ENCODE measurements at places on chromosomes 7 and 10. TPM values are rescaled to one million over a fixed set of nuclear protein-coding genes. Genes with fewer than 3 reads are reported as not detected.

DNA sequence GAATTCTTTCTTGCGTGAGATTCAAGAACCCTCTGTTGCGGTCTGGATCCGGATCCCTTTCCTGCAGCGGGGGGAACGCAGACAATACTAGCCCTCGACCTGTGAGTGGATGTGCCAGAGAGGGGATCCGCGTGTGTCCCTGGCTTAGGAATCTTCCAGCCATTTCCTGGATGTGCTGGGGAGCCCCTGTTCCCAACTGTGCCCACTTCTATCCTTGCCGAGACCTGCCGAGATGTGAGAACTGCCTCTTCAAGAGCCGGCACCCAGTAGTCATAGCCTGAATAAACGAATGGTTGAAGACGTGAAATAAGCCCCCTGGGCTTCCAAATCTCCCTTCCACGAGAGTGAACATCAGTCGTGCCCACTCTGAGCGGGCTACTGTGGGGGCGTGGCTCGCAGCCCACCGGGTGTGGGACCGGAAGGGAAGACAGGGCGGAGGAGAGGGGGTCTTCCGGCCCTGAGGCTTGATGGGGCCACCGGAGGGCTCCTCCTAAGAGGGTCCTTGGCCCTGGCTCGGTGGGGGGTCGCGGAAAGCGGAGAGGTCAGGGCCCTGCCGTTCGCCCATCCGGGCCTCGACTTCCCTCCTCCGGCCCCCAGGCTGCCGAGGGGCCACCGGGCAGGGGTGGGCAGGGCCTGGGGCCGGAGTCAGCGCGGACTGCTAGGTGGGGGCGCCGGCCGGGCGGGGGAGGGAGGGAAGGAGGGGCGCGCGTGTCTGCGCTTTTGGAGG lies 1.3 kb upstream of the CCDC136 start:
- DNase-seq, result no peak

Gene FAM131B
- total RNA-seq, result 1.4 TPM

DNA sequence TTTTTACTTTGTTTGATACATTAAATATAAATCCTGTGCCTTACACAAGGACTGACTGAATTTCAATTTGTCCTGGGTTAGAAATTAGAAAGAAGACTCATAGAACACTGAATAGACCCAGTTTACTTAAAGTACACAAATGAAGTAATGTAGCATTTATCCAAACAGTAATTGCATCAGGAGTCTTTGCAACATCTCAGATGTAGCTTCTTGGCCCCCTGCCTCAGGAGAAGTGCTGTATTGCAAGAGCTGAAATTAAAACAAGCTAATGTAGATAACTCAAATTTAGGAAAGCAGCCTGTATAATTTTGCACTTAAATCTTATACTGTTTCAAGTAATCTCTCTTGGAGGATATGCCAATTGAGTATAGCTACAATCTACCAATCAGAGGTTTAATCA lies 54.3 kb upstream of the KCND2 start:
- DNase-seq, result peak; percentile 44

DNA sequence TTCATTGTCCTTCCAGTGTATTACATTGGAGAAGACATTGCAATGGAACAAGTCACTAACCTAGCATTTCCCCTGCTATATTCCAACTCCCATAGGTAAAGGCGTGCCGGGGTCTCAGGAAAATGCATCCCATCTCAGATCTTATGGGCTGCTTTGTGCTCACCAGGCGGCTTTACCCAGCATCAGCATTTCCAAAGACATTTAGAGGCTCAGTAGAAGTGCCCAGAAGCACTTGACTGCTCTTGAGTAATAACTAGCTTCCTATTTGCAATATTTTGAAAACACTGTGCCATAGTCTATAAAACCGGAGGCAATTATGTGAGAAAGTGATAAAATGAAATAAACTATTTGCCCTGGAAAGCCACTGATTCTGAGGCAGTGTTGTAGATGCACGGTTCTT lies 415.0 kb upstream of the NPVF start:
- DNase-seq, result no peak

Gene MKI67
- 2.4 TPM for total RNA-seq
